ENCODE measurements at places on chromosomes 12 and 14.

- no peak for DNase-seq
These were observed 69.9 kb downstream of the SERPINA3 start for GRCh38 chr14:94682061-94682516.

GRCh38 chr12:107372229-107372658 lies 278.9 kb upstream of the CRY1 start:
- no peak for DNase-seq

DNA sequence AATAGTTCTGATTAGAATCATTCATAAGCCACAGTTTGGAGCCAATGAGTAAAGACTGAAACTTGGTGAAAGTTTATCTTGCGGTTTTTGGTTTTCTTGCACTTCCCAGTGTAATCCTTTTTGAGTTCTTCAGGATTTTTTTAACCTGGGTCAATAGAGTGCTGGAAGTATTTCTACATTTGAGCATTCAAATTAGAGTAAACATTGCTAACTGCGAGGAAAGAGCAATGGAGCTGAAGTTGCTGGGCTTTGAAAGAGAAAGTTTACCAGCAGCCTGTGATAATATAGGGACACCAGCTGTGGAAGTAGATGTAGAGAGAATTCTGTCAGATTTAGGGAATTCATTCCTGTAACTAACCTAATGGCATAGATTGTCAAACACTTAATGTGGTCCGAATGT lies 30.3 kb downstream of the ANO6 start:
- no peak for DNase-seq

DNA sequence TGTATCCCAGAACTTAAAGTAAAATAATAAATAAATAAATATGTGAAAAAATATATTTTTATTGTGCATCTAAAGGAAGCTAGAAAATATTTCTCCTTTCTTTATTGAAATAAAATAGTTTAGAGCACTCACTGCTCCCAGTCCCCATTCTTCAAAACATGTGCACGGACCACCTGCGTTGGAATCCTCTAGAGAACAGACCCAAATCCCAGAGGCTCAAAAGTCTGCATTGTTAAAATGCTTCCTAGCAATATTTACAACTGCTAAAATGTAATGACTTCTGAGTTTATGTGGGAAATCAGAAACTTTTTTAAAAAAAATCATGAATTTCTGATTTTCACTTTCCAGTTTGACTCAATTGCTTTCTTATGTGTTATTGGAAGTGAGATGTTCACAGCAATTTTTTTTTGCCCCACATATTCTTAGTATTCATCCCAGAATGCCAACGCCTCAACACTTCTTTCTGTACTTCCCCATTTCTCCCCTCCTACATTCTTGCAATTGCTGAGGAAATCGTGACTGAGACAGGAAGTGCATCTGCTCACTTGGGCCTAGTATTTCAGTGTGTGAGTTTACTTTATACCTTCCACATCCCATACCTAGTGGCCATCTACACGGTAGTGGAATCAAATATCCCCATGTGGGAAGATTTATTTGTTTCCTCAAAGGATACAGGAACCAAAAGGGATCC lies 116.0 kb upstream of the FLRT2 start:
- DNase-seq: no peak
